Left ventricle myocardium inferior (tissue), 1 donor: ENCODE measurements at places on chromosomes 2 and 18. TPM values are rescaled to one million over a fixed set of nuclear protein-coding genes. Genes with fewer than 3 reads are reported as not detected.

DNA sequence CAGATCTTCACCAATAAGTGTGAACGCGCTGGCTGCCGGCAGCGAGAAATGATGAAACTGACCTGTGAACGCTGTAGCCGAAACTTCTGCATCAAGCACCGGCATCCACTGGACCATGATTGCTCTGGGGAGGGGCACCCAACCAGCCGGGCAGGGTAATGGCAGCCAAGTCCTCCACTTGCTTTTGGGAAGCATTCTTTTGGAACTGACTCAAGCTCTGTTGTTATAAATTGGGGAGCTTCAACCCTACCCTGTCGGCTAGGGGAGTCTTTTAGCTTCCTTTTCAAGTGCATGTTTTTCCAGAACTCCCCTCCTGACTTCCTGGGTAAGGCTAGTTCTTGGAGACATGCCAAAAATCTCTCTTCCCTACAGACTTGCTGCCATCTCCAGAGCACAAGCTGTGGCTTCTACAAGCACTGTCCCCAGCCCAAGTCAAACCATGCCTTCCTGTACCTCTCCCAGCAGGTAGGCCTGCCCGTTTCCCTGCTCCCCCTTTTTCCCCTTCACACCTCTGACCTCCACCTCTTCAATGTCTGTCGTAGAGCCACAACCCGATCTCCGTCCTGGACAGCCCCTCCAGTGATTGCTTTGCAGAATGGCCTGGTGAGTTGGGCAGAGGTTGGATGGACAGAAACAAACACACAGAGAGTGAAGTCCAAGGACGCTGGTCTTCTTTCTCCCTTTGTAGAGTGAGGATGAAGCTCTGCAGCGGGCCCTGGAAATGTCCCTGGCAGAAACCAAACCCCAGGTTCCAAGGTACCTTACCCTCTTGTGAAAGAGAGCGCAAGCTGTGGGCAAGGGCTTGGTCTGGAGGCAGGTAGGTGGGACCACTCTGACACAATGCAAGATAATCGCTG is 1.5 kb downstream of the ZFAND2B start:
- peak overlapping the region; percentile 97 for H3K27ac ChIP-seq
- peaks cover 27% of the 10 kb centered on the region for H3K4me1 ChIP-seq
- H3K36me3 ChIP-seq: peaks cover 45% of the 10 kb centered on the region
- H3K27me3 ChIP-seq: no peaks in the 10 kb centered on the region

DNA sequence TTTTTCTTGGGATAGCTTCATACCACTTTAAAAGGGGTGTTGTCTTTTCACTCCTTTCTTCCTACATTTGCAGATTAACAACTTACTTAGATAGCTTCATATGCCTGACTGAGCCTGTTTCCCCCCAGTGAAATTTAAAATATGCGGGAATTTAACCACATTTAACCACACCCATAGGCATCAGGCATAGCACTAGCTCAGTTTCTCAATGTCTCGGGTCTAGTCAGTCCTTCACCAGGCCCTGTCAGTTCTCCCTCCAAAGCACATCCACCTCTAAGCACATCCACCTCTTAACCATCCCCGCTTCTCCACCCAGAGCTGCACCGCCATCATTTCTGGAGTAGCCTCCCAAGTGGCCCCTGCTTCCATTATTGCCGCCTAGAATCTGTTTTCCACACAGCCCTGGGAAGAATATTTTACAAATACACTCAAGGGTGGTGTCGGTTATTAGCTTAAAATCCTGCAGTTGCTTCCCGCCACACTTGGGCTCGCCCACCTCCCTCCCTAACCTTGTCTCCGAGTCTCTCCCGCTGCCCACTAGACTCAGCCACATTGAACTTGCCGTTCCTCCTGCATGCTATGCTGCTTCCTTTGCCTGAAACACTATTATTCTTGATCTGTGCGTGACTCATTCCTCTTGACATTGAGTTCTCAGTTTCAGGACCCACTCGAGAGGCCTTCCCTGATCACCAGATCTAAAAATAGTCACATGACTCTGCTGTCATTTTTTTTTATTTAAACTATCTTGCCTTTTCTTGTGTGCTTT is 68.3 kb downstream of the SPTBN1 start:
- peaks cover 38% of the 10 kb centered on the region for H3K36me3 ChIP-seq
- H3K4me1 ChIP-seq: peaks cover 99% of the 10 kb centered on the region
- peak overlapping the region; percentile 16 for H3K4me3 ChIP-seq
- peak overlapping the region; percentile 83 for H3K27ac ChIP-seq

DNA sequence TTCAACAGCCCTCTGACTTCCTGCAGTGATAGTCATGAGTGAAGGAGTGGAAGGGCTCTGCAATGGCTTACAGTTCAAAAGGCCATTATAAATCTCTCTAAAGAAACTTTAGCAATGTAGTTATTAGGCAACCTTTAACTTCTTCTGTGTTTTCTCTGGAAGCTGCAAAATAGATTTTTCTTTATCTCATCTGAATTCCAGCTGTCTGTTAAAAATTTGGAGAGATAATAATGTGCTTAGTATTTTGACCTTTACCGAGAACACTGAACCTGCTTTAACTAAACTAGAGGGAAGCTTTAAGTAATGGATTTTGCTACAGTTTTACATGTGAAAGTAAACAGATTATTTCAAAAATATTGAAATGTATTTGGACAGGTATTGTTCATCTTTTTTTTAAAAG is 847.9 kb downstream of the ERBB4 start:
- H3K27me3 ChIP-seq: no peaks in the 10 kb centered on the region
- H3K27ac ChIP-seq: no peak overlapping the region
- H3K4me3 ChIP-seq: no peak overlapping the region
- H3K4me1 ChIP-seq: no peaks in the 10 kb centered on the region
- no peaks in the 10 kb centered on the region for H3K36me3 ChIP-seq

- H3K36me3 ChIP-seq: no peaks in the 10 kb centered on the region
- no peak for DNase-seq
- no peak overlapping the region for H3K27ac ChIP-seq
- no peaks in the 10 kb centered on the region for H3K4me1 ChIP-seq
- H3K4me3 ChIP-seq: no peak overlapping the region
These were observed 169.9 kb upstream of the SLC39A10 start for GRCh38 chr2:195486987-195487644.

- H3K27ac ChIP-seq: peak overlapping the region; percentile 10
- H3K4me3 ChIP-seq: no peak overlapping the region
- no peak for DNase-seq
These were observed 53.6 kb upstream of the SLC39A10 start for GRCh38 chr2:195603408-195603807.

DNA sequence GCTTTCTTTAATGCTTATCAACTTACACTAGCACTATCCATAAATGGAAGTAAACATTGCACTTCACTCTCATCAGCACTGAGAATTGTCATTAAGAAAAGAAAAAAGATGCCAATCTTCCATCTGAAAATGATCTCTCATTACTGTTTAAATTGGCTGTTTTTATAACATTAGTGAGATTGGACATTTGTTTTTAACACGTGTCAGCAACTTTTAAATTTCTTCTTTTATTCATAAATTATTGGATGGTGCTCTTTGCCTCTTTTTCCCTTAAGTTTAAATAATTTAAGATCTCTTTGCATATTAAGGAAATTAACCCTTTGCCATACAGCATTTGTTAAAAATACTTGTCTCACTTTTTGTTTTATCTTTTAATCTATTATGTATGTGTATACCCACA is 146.5 kb upstream of the CHST9 start:
- no peak overlapping the region for H3K27ac ChIP-seq
- H3K36me3 ChIP-seq: no peaks in the 10 kb centered on the region
- H3K27me3 ChIP-seq: no peaks in the 10 kb centered on the region

GRCh38 chr2:111213877-111214276 is 93.2 kb downstream of the BCL2L11 start:
- no peaks in the 10 kb centered on the region for H3K36me3 ChIP-seq
- no peaks in the 10 kb centered on the region for H3K27me3 ChIP-seq
- DNase-seq: no peak
- no peak overlapping the region for H3K4me3 ChIP-seq
- peaks cover 13% of the 10 kb centered on the region for H3K4me1 ChIP-seq

DNA sequence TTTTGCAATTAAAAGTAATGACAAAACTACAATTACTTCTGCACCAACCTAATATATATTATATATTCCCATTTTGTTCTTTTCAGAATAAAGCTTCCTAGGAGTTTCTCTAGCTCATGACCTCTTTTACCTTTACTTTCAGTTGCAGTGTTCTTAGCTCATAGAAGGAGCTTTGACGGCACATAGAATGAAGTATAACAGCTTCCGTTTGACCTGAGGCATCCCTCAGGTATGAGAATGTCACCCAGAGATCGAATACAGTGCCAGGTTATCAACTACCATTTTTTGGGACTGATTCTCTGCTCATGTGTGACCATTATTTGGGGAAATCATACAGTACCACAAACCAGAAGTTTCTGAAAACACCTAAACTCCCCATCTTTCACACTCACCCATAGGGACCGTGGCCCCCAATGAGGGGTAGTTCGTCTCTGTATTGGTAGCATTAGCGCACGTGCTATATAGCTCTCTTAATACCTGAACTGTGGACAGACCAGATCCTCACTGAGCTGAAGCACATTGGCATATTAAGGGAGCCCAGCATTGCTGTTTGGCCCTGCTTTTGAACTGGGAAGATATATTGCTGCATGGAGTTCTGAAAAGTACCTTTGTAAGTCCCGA is 123.0 kb downstream of the SPTBN1 start:
- H3K27ac ChIP-seq: peak overlapping the region; percentile 75
- no peaks in the 10 kb centered on the region for H3K36me3 ChIP-seq
- DNase-seq: no peak
- no peak overlapping the region for H3K4me3 ChIP-seq
- H3K4me1 ChIP-seq: peaks cover 100% of the 10 kb centered on the region

DNA sequence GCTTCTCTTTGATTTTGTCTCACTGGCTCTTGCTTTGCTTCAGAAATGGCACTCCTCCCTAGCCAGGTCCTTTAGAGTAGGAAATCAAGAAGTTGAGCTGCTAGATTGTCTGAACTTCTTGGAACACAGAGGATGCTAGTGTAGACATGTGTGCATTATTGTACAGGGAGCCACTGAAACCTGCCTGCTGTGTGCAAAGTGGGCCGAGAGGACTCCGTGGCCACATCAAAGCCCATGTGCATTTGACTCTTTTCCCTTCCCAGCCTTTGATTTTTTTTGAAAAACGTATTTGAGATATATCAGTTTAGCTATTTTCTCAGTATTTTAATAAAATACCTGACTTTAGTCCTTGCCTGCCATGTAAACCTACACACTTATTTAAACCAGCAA is 83.1 kb downstream of the TMEM247 start:
- H3K27ac ChIP-seq: peak overlapping the region; percentile 85
- H3K4me3 ChIP-seq: peak overlapping the region; percentile 32
- no peaks in the 10 kb centered on the region for H3K27me3 ChIP-seq
- H3K4me1 ChIP-seq: peaks cover 97% of the 10 kb centered on the region
- no peak for DNase-seq

GRCh38 chr18:35827275-35827902 is 145.1 kb upstream of the RMP24 start:
- H3K36me3 ChIP-seq: no peaks in the 10 kb centered on the region
- H3K4me1 ChIP-seq: no peaks in the 10 kb centered on the region
- no peaks in the 10 kb centered on the region for H3K27me3 ChIP-seq

The LOXHD1 gene
- 0.49 TPM for total RNA-seq
